ENCODE measurements at places on chromosomes 13 and 19.

GRCh38 chr19:46944918-46945628 is 74.6 kb upstream of the NPAS1 start:
- peaks cover 40% of the 10 kb centered on the region for H3K4me1 ChIP-seq
- H3K36me3 ChIP-seq: peaks cover 24% of the 10 kb centered on the region
- no peaks in the 10 kb centered on the region for H3K27me3 ChIP-seq
- no peak for DNase-seq
- H3K27ac ChIP-seq: peak overlapping the region; percentile 19

DNA sequence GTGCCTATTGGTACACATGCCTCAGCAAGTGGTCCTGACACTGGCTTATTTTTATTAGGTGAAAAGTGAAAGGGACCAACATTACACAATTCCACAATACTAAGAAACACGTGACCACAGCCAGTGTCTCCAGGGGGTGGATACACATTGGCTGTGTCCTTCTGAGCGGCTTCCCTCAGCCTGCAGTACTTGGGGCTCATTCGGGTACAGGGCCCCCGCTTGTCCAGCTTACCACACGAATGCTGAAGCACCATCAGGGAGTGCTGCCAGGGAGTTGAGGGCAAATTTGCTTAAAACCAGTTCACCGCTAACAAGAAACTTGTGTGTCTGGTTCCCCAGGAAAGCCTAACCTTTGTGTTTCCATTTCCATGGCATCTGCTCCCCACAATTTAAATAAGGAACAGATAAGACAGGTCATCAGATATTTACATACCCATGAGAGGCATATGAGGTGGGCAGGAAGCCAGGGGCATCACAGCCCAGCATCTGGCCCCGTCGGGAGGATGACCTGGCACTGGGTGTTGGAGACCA is 23.3 kb downstream of the PBX4 start:
- no peak overlapping the region for H3K4me3 ChIP-seq
- no peak for DNase-seq
- no peaks in the 10 kb centered on the region for H3K27me3 ChIP-seq
- H3K27ac ChIP-seq: peak overlapping the region; percentile 99
- H3K4me1 ChIP-seq: peaks cover 41% of the 10 kb centered on the region

- H3K36me3 ChIP-seq: no peaks in the 10 kb centered on the region
- DNase-seq: no peak
- no peaks in the 10 kb centered on the region for H3K27me3 ChIP-seq
- H3K27ac ChIP-seq: no peak overlapping the region
- no peak overlapping the region for H3K4me3 ChIP-seq
- no peaks in the 10 kb centered on the region for H3K4me1 ChIP-seq
Measured at GRCh38 chr13:109314101-109314500, 472.3 kb downstream of the IRS2 start.

- peaks cover 2% of the 10 kb centered on the region for H3K4me1 ChIP-seq
- no peaks in the 10 kb centered on the region for H3K36me3 ChIP-seq
- no peak overlapping the region for H3K27ac ChIP-seq
- no peak for DNase-seq
- H3K4me3 ChIP-seq: no peak overlapping the region
- H3K27me3 ChIP-seq: peaks cover 29% of the 10 kb centered on the region
Measured at GRCh38 chr13:42876270-42876714, 94.9 kb downstream of the FAM216B start.

- no peak overlapping the region for H3K4me3 ChIP-seq
- H3K27me3 ChIP-seq: peaks cover 10% of the 10 kb centered on the region
- H3K4me1 ChIP-seq: peaks cover 3% of the 10 kb centered on the region
- H3K36me3 ChIP-seq: no peaks in the 10 kb centered on the region
Measured at GRCh38 chr19:11673608-11674041, 65.1 kb downstream of the ZNF823 start.

DNA sequence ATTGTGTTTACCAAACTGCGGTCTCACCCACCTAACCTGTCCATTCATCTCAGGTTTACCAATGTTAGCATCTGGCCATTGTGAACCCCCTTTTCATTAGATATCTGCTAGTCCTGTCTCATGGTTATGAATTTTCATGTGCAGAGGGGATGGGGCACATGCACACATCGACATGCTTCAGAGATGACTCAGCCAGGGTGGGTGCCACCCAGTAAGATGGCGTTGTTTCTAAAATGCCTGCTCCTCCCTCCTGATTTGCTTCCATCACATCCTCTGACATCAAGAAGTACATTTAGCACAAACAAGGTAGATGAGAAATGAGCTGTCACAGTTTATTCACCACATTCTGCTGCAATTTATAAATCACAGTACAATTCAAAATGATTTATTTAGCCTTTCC is 51.3 kb downstream of the GPALPP1 start:
- no peak for DNase-seq
- H3K4me3 ChIP-seq: no peak overlapping the region
- H3K27ac ChIP-seq: no peak overlapping the region
- H3K27me3 ChIP-seq: peaks cover 17% of the 10 kb centered on the region
- H3K36me3 ChIP-seq: no peaks in the 10 kb centered on the region

DNA sequence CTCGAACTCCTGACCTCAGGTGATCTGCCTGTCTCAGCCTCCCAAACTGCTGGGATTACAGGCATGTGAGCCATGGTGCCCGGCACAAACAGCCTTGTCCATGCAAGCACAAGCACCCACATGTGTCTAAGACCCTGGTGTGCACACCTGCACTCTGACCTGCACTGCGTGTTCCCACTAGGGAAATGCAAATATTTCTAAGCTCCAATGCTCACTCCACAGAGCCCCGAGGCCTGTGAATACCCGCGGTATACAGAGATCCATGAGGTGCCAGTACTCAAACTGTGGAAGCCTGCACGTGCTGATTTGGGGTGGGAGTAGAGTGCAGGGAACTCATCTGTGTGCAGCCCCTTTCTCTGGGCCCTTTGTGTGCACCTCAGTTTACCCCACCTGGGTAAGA is 14.7 kb downstream of the GADD45B start:
- H3K4me1 ChIP-seq: peaks cover 15% of the 10 kb centered on the region
- H3K4me3 ChIP-seq: no peak overlapping the region
- no peak overlapping the region for H3K27ac ChIP-seq

DNA sequence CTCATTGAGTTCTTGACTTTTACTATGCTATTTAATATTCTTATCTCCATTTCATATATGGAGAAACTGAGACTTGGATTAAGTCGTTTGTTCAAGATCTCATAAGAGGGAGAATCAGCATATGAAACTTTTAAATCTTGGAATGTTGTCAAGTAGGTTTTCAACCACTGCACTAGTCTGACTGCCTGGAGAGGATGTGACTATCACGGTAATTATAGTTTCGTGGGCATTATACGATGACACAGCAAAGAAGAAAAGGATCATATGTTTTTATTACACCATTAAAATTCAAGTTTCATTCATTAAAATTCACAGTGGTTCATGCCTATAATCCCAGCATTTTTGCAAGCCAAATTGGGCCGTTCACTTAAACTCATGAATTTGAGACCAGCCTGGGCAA is 555.2 kb downstream of the SLITRK1 start:
- H3K4me1 ChIP-seq: no peaks in the 10 kb centered on the region
- DNase-seq: no peak
- H3K27ac ChIP-seq: no peak overlapping the region
- H3K4me3 ChIP-seq: no peak overlapping the region
- no peaks in the 10 kb centered on the region for H3K27me3 ChIP-seq

Measured in effector memory CD8-positive, alpha-beta T cell (primary cell).